Hepatocyte (in vitro differentiated cells): ENCODE measurements at places on chromosomes 1 and 21. TPM values are rescaled to one million over a fixed set of nuclear protein-coding genes. Genes with fewer than 3 reads are reported as not detected.

- no peak overlapping the region for H3K4me3 ChIP-seq
- no peak overlapping the region for H3K27ac ChIP-seq
- H3K4me1 ChIP-seq = no peaks in the 10 kb centered on the region
- DNase-seq = no peak
- no peaks in the 10 kb centered on the region for H3K27me3 ChIP-seq
- H3K36me3 ChIP-seq = no peaks in the 10 kb centered on the region
Measured at GRCh38 chr1:89098857-89099256, 27.1 kb downstream of the GBP2 start.

GRCh38 chr1:27152004-27152828 lies 2.7 kb downstream of the SLC9A1 start:
- no peak for DNase-seq
- H3K36me3 ChIP-seq = no peaks in the 10 kb centered on the region
- no peak overlapping the region for H3K4me3 ChIP-seq
- H3K27me3 ChIP-seq = no peaks in the 10 kb centered on the region

The NHLH1 gene
- 0.13 TPM in 1 of 2 replicates, not detected in the other for total RNA-seq

DNA sequence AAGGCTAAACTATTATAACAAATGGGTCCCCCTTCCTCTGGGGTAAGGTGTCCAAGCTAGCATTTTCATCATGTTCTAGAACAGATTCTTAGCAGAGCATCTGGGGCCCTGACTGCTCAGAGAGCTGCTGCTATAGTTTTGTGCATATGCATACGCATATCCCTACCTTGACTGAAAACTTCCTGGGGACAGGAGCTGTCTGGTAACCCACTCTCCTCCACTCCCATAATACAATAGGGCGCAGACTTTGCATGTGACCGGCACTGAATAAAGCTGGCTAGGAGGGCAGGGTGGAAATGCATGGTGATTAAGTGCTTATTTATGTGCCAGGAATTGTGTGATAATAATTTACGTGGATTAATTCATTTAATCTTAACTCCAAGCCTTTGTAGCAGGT lies 11.6 kb downstream of the TRAF5 start:
- H3K4me3 ChIP-seq = no peak overlapping the region
- DNase-seq = no peak
- no peaks in the 10 kb centered on the region for H3K27me3 ChIP-seq
- H3K36me3 ChIP-seq = no peaks in the 10 kb centered on the region

DNA sequence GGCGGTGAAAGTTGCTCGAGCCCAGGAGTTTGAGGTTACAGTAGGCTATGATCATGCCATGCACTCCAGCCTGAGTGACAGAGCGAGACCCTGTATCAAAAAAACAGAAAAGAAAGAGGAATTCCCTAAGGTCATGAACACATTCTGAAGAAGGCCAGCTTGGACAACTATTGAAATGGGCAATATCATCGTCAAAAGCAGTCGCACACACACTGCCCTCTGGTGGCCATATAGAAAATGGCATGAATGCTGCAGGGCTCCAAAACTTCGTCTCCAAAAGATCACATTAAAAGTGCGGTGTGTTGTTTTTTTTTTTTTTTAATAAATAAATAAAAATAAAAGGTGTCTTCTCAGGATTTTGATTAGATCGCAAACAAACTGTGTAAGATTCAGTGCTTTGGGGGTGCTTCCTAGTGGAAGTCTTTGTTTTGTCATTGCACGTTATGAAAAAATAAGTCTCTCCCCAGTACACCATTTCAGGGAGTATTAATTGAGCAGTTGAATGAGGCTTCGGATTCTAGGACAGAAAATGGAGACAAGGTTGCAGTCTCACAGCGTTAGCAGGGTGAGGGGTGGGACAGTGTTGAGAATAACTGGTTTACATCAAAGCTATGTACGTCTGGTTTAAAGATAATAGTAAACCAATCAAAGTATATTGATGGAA lies 87.5 kb upstream of the FMN2 start:
- H3K27ac ChIP-seq = no peak overlapping the region
- DNase-seq = no peak
- no peaks in the 10 kb centered on the region for H3K4me1 ChIP-seq

GRCh38 chr1:197356723-197357533 lies 88.9 kb downstream of the CRB1 start:
- H3K4me3 ChIP-seq = no peak overlapping the region
- H3K27ac ChIP-seq = no peak overlapping the region
- no peaks in the 10 kb centered on the region for H3K36me3 ChIP-seq
- DNase-seq = peak; percentile 66

- no peaks in the 10 kb centered on the region for H3K36me3 ChIP-seq
- H3K27ac ChIP-seq = no peak overlapping the region
- no peaks in the 10 kb centered on the region for H3K4me1 ChIP-seq
- H3K4me3 ChIP-seq = no peak overlapping the region
- H3K27me3 ChIP-seq = no peaks in the 10 kb centered on the region
- no peak for DNase-seq
Measured at GRCh38 chr1:65946376-65946775, 153.7 kb downstream of the PDE4B start.

GRCh38 chr1:28193701-28194161 lies 17.2 kb upstream of the PTAFR start:
- no peaks in the 10 kb centered on the region for H3K27me3 ChIP-seq
- H3K36me3 ChIP-seq = no peaks in the 10 kb centered on the region

The GMEB1 gene
- 9.2 and 10.6 TPM in 2 replicates for total RNA-seq

DNA sequence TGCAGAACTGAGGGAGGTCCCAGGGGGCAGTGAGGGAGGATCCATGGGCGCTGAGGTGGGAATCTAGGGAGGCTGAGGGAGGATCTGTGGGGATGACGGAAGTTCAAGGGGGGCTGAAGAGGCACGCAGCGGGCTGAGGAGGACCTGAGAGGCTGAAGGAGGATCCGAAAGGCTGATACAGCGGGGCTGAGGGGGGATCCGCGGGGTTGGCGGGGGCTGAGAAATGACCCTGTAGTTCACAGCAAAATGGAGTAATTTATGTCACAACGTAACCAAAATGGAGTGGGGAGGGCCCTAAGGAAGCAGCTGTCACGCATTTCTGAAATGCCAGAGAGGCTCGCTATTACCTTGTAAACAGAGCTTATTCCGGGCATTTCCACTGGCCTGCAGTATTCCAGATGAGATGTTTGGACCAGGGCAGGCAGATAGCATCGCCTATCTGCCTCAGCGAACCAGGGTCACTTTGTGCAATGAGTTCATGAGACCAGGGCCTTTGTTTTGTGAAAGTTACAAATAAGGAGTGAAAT lies 926 bp upstream of the MRPL55 start:
- H3K27me3 ChIP-seq = no peaks in the 10 kb centered on the region
- peak overlapping the region; percentile 63 for H3K4me3 ChIP-seq
- peaks cover 12% of the 10 kb centered on the region for H3K4me1 ChIP-seq
- peak overlapping the region; percentile 93 for H3K27ac ChIP-seq
